Natural killer cell treated with Interleukin-12 subunit alpha and Interleukin-12 subunit beta and Interleukin-15 and Interleukin-18, amount 100 ng/mL, for 72 hours (primary cell): ENCODE measurements at places on chromosomes 5 and 9. TPM values are rescaled to one million over a fixed set of nuclear protein-coding genes. Genes with fewer than 3 reads are reported as not detected.

The FOXD4L5 gene
- 0.21 TPM for total RNA-seq

The PTPRD gene
- total RNA-seq, result 0.53 TPM

The CAMK2A gene
- not detected for total RNA-seq

The HCN1 gene
- not detected for total RNA-seq

The CCNJL gene
- 5.6 TPM for total RNA-seq

The ANGPTL2 gene
- total RNA-seq, result not detected

The CCIN gene
- not detected for total RNA-seq

The HMGCS1 gene
- 102 TPM for total RNA-seq
